GM23338 (cell line): ENCODE measurements at places on chromosomes 5 and 9. TPM values are rescaled to one million over a fixed set of nuclear protein-coding genes. Genes with fewer than 3 reads are reported as not detected.

Gene PAXX
- total RNA-seq, result 33.9 and 71.5 TPM in 2 replicates

Gene COL23A1
- total RNA-seq, result 6.8 and 8.2 TPM in 2 replicates

Gene SLC6A19
- not detected in 2 replicates for total RNA-seq

Gene CERCAM
- 5.6 and 7.9 TPM in 2 replicates for total RNA-seq

Gene REEP2
- 23.0 and 29.8 TPM in 2 replicates for total RNA-seq

Gene SLC4A9
- total RNA-seq, result 0.08 TPM in 1 of 2 replicates, not detected in the other

Gene PCDHA5
- 1.4 and 3.1 TPM in 2 replicates for total RNA-seq

Gene TAS2R1
- total RNA-seq, result 0.31 TPM in 1 of 2 replicates, not detected in the other

Gene PCA3
- total RNA-seq, result 0.28 TPM in 1 of 2 replicates, not detected in the other

Gene SHOC1
- not detected in 2 replicates for total RNA-seq

Gene MYMK
- total RNA-seq, result not detected in 2 replicates

Gene GLDC
- 133 and 139 TPM in 2 replicates for total RNA-seq

Gene PCDHB5
- 37.7 and 49.7 TPM in 2 replicates for total RNA-seq

Gene ANKS6
- total RNA-seq, result 35.4 and 59.0 TPM in 2 replicates

GRCh38 chr5:57324861-57325260 is 151.0 kb downstream of the GPBP1 start:
- no peak for DNase-seq

- DNase-seq, result no peak
Observed at GRCh38 chr9:115930472-115930871, 223.1 kb upstream of the PAPPA start.

DNA sequence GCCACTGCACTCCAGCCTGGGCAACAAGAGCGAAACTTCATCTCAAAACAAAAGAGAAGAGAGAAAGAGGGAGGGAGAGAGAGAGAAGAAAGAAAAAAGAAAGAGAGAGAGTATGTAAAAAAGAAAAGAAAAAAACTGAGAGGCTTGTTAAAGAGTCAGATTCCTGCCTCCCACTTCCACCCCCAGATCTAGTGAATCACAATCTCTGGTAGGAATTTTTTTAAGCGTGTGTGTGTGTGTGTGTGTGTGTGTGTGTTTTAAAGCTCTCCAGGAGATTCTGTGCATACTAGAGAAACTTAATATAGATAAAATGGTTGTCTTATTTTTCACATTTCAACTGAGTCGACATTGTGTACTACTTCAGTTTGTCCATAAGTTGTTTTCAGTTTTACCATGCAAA is 32.0 kb downstream of the SAR1B start:
- no peak for DNase-seq

DNA sequence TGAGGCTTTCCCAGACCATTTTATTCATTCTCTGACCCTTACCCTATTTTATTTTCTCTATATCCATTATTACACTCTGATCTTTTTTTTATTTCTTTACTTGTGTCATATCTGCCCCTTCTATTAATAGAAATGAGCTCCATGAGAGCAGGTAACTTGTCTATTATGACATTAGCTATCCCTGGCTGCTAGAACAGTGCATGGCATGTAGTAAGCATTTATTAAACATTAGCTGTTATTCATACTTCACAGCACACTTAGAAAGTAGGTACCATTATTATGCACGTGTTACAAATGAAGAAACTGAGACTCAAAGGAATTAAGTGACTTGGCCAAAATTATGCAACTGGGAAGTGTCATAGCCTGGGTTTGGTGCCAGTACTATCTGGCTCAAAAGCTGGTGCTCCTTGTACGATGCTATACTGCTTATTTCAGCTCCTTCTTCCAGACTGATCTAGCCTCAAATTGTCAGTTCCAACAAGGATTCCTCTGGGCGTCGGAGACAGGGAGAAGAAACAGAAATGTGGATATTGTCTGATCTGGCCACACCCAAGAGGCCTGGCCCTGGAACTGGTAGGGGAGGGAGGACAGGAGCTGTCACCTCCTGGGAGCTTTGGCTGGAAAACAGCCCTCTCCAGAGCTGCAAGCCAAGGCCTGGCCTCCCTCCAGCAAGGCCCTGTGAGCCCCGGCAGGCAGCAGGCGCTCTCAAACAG is 10.8 kb upstream of the NIPAL4 start:
- no peak for DNase-seq

DNA sequence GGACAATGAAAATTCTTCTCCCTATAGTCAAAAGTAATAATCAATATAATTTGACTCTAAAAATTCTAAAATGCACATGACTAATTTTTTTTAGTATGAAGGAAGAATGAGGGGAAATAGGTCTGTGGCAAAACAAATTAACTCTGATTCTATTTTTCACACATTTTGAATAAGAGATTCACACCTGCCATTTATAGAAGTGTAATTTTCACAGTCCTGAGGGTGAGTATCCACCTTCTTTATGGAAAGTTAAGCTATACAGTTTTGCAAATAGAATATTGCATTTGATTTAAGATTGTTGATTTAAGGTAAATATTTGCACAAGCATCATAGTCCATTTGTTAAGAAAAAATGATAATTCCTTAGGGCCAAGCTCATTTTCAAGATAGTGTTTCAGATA is 417.7 kb downstream of the CHSY3 start:
- no peak for DNase-seq

- DNase-seq, result no peak
Observed at GRCh38 chr5:62649476-62650113, 71.0 kb downstream of the LRRC70 start.

- DNase-seq, result no peak
Observed at GRCh38 chr5:150192462-150192861, 2.6 kb downstream of the SLC6A7 start.

GRCh38 chr9:133476941-133477340 is 2.0 kb downstream of the SLC2A6 start:
- no peak for DNase-seq

DNA sequence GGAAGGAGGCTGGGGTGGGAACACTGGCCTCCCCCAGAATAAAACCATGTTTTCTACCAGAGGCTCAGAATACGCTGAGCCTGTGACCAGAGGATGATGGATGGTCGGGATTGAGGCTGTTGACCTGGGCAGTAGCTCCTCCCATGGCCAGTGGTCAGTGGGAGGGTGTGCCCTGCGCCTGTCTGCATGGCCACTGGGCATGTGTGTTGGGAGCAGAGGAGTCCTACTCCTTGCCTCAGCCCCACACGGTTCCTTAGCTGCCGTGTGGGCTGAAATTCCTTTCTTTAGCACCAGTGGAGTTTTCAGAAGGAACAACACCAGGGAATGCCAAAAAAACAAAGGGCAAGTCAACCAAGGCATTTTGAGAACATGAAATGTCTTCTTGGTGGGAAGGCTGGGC is 8.5 kb upstream of the RMND5B start:
- DNase-seq, result no peak

DNA sequence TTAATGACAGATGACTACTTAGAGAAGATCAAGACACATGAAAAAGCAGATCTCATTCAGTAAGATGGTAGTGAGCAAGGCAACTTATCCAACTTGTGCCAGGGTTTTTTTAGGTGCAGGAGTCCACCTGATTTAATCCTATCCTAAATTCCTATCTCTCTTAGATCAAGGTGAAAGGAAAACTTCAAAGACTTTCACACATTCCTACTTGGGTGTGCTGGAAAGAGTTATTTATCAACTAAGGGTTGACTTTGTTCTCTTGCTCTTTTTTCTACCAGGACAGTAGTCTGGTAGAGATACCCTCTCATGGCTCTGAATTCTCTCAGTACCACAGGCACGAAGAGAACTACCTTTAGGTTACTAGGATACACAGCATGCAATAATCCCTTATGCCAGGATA is 18.2 kb downstream of the TUT7 start:
- no peak for DNase-seq

- DNase-seq, result no peak
Observed at GRCh38 chr5:26236936-26237335, 801.5 kb downstream of the CDH9 start.

DNA sequence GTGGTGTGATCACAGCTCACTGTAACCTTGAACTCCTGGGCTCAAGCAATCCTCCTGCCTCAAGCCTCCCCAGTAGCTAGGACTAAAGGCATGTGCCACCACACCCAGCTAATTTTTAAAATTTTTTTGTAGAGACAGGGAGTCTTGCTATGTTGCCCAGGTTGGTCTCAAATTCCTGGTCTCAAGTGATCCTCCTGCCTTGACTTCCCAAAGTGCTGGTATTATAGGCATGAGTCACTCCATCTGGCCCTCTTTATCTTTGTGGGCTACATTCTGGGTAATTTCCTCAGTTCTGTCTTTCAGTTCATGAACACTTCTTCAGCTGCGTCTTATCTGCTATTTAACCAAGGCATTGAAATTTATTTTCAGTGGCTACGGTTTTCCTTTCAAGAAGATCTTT is 196.6 kb upstream of the IER5L start:
- DNase-seq, result no peak

- no peak for DNase-seq
Observed at GRCh38 chr9:129405089-129405826, 215.6 kb downstream of the C9orf50 start.

DNA sequence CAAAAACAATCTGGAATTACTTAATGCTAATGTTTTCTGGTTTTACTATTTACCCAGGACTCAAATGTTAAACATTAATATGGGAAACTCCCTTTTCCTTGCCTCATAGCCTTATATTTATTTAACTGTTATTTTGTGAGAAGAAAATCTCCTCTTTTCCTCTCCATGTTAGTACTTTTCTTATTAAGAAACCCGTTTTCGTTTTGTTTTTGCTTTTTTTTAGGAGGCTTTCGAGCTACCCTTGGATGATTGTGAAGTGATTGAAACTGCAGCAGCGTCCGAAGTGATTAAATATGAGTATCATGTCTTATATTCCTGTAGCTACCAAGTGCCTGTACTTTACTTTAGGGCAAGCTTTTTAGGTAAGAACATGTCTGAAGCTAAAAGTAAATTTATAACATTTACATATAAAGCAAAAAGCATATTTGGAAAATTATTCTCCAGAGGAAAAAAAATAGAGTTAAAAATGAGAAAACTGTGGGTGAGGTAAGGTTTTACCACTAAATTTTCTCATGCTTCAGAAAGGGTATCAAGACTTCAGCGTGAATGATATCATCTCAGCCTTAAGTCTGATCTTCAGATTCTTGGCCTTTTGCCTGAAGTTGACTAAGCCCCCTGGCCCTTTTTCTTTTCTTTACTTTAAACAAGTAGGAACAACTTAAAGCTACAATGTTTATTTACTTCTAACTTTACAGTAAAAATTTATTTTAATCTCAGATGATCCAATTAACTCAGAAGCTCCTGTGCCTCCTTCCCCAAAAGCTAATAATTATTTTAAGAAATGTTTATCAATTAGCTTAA is 113.8 kb downstream of the RPS23 start:
- DNase-seq, result no peak

- no peak for DNase-seq
Observed at GRCh38 chr9:95940265-95940664, 64.8 kb downstream of the ERCC6L2 start.

DNA sequence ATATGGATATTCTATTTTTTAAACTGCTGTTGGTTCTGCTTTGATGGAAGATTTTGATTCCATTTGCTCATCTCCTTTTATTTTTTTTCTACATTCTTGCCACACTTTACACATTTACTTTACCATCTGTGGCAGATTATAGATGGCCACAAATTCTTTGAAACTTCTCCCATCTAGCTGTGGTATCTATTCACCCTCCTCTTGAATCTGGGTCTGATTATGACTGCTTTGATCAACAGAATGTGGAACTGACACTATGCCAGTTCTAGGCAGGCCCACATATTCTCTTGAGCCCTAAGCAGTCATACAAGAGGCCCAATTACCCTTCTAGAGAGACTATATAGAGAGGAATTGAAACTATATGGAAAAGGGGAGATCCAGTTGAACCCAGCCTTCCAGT is 439.0 kb upstream of the PTGER4 start:
- DNase-seq, result no peak

GRCh38 chr5:83891261-83891660 is 170.6 kb upstream of the HAPLN1 start:
- DNase-seq, result no peak

GRCh38 chr5:156641686-156642085 is 208.4 kb upstream of the PPP1R2B start:
- DNase-seq, result no peak

DNA sequence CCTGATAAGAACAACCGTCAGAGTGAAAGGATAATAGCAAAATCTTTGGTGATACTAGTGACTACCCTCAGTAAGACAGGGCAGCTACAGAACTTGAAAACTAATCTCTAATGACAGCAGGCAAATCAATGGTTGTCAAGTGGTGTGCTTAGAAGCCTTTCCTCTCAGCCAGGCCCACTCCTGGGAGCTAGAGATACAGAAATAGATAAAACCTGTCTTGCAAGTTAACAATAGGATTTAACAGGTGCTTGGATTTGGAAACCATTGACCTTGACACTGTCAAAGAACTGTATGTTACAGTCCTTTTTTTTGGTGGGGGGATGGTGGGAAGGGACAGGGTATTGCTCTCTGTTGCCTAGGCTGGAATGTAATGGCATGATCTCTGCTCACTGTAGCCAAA is 118.6 kb downstream of the BASP1 start:
- no peak for DNase-seq

- no peak for DNase-seq
Observed at GRCh38 chr9:136228107-136228875, 17.3 kb downstream of the QSOX2 start.

GRCh38 chr9:127574072-127574993 is 37.7 kb upstream of the STXBP1 start:
- no peak for DNase-seq

- DNase-seq, result no peak
Observed at GRCh38 chr9:4126184-4126865, 173.5 kb downstream of the GLIS3 start.

- no peak for DNase-seq
Observed at GRCh38 chr5:32779754-32780415, 68.8 kb downstream of the NPR3 start.

GRCh38 chr5:652773-653350 is 40.3 kb downstream of the TPPP start:
- DNase-seq, result no peak

GRCh38 chr9:118686959-118687358 is 682.3 kb downstream of the BRINP1 start:
- no peak for DNase-seq

- no peak for DNase-seq
Observed at GRCh38 chr5:98535901-98536300, 237.6 kb upstream of the RGMB start.

- no peak for DNase-seq
Observed at GRCh38 chr5:170144286-170145023, 38.8 kb downstream of the FOXI1 start.
